ENCODE measurements at places on chromosomes 1 and 21.

DNA sequence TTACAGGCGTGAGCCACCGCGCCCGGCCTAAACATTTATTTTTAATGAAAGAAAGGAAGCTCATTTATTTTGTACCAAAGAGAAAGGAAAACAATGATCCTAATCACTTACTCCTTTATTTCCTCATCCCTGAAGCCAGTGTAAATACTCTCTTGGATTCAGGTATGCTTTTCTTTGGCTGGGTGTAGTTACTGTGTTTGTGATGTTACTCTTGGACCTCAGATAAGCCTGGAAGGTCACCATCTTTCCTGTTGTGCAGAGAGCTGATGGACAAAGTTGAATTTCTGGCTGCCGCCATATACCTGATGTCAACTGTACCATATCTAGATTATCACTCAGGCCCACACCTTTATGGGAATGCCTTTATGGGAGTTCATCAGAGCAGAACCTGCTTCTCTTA is 35.4 kb upstream of the FOXE3 start:
- no peak for DNase-seq

GRCh38 chr1:6962478-6962995 is 177.3 kb downstream of the CAMTA1 start:
- DNase-seq: peak; percentile 14

DNA sequence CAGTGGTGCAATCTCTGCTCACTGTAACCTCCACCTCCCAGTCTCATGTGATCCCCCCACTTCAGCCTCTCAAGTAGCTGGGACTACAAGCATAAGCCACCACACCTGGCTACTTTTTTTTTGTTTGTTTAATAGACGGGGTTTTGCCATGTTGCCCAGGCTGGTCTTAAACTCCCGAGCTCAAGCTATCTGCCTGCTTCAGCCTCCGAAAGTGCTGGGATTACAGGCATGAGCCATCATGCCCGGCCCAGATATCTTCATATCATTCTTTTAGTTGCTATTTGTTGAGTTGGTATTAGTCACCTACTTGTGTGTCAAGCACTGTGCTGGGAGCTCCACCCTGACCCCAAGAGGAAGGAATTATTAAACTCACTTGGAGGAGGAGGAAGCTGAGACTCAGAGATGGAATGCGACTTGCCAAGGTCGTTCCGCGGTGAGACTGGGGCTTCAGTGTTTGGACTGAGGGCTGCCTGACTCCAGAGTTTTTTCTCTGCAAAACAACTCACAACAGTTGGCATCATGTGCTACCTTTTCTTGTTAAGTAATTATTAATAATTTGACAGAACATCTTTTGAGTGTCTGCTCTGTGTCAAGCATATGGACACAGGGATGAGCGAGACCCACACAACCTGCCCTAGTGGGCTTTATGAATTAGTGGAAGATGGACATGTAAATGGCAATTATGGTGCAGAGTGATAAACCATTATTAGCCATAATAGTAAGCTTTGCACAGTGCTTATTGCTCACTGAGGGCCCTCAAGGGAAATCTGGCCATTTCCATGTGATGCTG is 132.0 kb downstream of the FOXD2 start:
- no peak for DNase-seq

GRCh38 chr1:200665861-200666260 is 3.8 kb downstream of the DDX59 start:
- no peak for DNase-seq

DNA sequence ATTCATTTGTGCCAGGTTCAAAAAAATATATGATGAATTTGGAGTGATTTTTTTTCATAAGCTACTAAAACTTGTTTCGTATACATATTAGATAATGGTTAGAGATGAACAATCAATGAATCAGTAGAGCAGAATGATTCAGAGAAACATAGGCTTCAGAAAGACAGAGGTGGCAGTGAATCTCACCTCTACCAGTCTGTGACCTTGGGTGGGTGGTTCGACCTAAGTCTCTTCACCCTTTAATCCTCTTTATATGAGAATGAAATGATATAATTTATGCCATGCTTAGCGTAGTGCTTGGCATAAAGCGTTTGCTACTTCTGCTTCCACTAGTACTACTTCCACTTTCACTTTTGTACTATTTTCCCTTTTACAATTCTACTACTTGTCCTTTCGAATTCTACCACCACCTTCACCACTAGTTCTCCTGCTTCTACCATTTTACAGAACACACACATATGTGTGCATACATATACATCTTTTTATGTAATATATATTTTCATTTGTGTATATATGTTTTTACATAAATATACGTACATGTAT is 45.1 kb downstream of the FYB2 start:
- DNase-seq: no peak

- DNase-seq: no peak
Observed at GRCh38 chr1:77970192-77970591, 8.7 kb downstream of the FUBP1 start.

DNA sequence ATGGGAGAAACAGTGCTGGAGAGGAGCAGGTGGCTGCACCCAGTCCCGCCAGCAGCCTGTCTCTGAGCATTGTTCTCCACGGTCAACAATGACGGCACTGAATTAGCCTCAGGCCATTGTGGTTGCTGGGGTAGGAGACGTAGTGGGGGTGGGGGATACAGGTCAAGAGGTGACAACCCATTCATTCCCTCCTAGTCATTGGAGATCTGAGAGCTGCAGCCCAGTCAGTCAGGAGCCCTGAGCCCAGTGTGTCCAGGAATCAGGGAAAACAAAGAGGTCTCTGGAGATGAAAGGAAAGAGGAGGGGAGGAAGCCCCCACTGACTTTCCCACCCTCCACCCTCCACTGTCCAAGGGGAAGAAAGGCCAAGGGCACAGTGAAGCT is 15.3 kb downstream of the SMIM12 start:
- DNase-seq: no peak

GRCh38 chr1:205003358-205004131 is 39.5 kb upstream of the CNTN2 start:
- DNase-seq: no peak

- no peak for DNase-seq
Observed at GRCh38 chr1:34694383-34694782, 60.5 kb upstream of the GJB5 start.

DNA sequence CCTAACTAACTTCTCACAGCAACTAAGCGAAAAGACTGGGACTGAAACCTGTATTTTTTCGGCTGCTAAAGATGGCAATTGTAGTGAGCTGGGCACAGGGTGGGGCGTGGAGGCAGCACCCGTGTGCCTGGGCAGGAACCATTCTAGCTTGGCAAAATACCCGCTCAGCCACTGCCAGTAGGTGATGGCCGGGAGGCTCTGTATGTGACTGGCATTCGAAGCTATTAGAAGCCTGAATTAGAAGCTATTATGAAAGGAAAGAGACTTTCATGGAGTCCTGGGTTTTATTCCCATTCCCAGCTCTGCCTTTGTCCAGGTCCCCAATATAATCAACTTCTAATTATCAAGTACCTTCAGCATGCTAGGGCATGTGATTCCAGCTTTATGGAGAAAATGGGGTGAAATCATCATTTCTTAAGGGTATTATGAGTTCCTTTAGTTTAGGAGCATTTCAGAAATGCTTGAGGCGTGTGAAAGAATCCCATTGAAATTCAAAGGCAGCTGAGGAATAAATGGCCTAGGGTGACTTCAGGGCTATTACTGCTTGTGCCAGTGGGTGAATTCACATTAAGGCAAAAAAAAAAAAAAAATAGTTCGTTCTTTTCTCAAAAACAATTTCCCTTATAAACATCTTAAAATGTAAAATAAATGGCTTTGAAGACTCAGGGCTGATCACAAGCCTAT is 125.6 kb downstream of the KCNN3 start:
- no peak for DNase-seq

- no peak for DNase-seq
Observed at GRCh38 chr1:114854693-114855320, at the start of gene SYCP1. Gene SYCP1 (plus strand): TSS chr1:114854863. CDS start chr1:114855465, 602 bp downstream.

DNA sequence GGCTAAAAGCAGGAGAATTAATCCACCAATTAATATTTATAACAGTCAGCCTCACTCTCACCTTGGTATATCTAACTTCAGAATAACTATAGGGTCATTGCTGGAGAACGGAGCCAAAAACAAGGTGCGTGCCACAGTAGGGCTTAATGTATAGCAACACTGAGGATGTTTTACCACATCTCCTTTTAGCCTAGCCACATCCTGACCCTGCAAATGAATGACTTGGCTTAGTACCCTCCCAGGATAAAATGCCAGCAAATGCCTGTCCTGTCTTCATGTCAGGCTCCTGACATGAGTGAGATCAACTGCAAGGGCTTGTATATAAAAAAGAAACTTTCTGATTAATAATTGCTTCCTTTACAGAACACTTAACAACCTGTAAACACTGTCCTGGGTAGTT is 2.7 kb upstream of the CDC42BPA start:
- no peak for DNase-seq

- DNase-seq: no peak
Observed at GRCh38 chr1:78177708-78178270, 132.0 kb downstream of the GIPC2 start.

DNA sequence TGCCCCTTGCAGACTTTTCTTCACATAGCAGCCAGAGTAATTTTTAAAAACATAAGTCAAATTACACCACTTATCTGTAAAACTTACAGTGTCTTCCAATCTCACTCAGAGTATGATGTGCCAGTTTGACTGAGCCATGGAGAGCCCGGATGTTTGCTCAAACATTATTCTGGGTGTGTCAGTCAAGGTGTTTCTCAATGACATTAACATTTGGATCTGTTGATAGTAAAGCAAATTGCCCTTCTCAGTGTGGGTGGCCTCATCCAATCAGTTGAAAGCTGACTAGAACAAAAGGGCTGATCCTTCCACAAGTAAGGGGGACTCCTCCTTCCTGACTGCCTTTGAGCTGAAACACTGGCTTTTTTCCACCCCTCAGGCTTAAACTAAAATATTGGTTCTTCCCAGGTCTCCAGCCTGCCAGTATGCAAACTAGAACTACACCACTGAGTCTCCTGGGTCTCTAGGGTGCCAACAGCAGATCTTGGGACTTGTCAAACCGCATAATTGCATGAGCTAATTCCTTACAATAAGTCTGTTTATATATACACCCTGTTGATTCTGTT is 157.9 kb upstream of the CTTNBP2NL start:
- DNase-seq: no peak

DNA sequence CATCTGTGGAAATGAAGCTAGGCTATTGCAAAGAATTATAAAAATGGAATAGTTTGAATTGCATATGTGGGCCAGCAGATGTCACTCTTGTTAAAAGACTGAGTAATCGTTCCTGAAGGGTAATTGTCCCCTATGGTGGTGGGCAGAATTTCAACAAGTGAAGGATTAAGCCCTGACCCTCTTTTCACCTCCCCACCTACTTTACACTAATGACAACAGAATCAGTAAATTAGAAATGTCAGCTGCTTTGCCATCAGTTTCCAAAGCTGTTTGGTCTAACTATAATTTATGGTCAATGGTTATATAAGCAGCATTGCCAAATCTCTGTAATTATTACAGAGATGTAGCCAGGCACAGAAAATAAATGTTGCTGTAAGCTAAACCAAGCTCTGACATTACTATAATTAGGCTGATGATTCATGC is 898.6 kb downstream of the AMY1C start:
- no peak for DNase-seq

GRCh38 chr1:203166192-203166940 is 9.3 kb downstream of the MYBPH start:
- no peak for DNase-seq

DNA sequence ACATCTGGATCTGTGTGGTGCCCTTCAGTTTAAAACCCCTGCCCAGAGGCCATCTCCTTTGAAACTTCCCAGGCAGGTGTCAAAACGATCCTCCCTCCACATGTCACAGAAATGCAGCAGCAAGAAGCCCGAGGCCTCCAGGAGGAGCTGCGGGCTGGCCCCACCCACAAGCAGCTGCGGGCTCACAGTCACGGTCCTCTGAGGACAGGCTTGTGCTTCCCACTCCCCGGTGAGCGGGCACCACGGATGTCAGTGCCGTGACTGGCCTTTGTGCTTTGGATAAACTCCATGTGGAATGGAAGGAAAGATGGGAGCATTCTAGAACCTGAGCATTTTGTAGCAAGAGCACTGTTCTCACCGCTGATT is 65.8 kb downstream of the SIK1 start:
- DNase-seq: no peak

GRCh38 chr21:29939104-29939923 is 482 bp downstream of the GRIK1 start:
- no peak for DNase-seq

DNA sequence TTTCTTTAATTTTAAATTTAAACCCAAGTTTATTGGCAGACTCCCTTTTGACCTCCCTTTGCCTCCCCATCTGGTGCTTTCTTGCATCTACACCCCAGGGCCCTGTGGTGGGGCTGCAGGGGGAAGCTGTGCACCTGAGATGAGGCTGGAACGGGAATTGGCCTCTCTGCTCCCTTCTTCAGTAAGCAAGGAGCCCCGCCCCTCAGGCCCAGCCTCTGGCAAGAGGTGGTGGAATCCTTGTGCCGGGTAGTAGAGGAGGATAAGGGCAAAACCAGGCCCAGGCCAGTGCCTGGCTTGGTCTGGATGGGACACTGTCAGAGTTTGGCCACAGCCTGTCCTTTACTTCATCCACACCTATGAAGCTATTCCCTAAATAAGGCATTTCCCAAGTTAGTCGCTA is 25.1 kb downstream of the ATP8B2 start:
- DNase-seq: no peak

DNA sequence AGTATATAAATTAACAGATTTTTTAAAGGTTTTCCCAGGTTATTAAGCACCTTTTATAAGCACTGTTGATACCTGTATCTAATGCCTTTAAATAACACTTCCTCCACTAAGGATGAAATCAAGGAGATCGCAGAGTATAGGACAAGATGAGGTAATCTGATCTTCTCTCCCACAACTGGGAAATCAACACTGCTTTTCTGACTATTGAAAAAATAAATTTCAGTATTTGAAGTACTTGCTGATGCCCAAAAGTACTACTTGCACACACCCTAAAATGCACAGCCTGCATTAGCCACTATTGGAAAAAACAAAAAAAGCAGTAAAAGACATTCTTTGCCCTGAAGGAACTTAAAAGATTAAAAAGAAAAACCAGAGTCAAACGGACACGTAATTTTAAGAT is 48.6 kb downstream of the PUM1 start:
- DNase-seq: no peak

DNA sequence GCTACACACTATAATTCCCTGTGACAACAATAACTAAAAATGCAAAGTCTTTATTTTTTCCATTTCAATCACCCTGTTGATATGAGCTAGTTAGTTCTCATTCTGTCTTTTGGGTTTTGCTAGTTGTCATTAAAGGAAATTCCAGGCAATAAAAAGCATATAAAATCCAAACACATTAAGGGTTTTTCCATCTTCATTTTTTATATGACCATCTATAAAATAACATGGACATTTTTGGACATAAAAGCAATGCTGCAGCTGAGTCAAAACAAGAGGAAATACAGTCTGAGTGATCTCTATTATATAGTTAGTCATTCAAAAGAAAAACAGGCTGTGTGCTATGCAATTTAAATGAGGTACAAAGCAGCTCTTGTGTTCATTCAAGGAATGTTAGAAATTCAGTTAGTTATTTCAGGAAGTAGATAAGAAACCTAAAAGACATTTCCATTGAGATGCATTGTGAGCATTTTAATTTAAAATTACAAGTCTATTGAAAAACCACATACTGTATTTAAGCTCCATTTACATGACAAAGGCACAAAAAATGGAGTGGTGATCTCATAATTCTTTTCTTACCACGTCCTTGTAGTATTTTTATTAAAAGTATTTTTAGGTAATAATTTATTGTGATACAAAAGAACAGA is 67.3 kb upstream of the BCL10 start:
- DNase-seq: no peak

All from activated CD8-positive, alpha-beta memory T cell treated with anti-CD3 and anti-CD28 coated beads for 1 hour (primary cell).